ENCODE measurements at places on chromosomes 2 and 18.

DNA sequence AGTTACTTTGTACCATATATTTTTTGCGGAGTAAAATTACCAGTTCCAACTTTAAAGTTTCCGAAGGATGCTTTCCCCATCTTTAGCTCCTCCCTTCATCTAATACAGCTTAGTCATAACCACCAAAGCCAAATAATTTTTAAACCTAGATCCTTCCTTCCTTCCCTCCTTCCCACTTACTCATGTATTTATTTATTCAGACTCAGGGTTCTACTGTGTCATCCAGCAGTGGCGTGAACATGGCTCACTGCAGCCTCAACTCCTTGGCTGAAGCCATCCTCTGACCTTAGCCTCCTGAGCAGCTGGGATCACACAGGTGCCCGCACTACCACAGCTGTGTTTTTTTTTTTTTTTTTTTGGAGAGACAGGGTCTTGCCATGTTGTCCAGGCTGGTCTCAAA lies 4.4 kb downstream of the LPIN2 start:
- DNase-seq, result no peak

GRCh38 chr2:84938194-84938879 lies 32.6 kb upstream of the KCMF1 start:
- DNase-seq, result no peak

DNA sequence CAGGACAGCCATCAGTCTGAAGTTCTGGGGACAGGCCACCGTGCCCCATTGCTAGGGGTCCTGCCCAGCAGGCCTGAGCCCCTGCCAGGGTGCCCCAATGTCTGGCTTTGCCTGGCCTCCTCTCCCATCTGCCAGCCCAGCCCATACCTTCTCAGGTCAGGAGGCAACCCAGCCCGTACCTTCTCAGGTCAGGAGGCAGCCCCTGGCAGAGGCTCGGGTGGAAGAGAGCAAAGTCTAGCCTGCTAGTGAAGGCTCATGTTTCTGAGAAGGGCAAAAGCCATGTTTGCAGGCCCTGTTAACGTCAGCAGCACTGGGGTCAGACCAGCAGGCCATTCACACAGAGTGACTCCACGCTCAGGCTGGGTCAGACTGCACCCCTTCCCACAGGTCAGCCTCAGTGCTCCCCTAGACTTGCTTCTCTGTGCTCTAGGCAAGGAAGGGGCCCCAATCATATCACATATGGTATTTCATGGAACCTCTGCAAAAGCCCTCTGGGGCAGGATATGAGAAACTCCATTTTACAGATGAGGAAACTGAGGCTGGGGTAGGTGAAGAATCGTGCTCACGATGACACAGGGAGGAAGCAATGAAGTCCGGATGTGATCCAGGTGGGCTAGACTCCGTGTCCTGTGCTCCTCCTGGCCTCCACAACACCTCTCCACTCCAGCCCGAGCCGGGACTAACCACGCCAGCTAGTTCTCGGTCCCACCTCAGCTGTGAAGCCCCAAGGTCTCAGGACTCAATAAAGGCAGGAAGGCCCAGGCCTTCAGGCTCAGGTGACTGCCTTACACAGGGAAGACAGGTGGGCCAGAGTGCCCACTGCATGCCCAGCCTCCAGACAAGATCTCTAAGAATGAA lies 9.5 kb downstream of the SDC1 start:
- DNase-seq, result no peak

DNA sequence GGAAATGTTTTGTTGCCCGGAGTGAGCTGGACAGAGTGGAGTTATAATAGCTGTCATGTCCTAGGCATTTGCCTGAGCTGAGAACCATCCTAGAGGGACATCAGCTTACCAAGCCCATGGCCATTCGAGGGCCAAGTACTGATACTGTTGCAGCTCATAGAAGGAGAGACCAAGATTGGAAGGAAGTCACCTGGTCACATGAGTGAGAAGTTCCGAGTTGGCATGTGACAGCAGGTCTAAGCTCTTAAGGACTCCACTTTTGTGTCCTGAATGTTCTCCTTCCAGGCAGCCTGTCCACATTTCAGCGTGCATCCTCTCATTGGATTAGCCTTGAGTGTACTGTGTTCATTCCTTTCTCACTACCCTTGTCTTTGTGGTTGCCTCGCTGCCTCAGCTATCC lies 4.4 kb downstream of the FHOD3 start:
- DNase-seq, result no peak

- DNase-seq, result no peak
Measured at GRCh38 chr2:228615496-228615895, 434.0 kb upstream of the SPHKAP start.
